Mucosa of descending colon (tissue), 3 donors: ENCODE measurements at places on chromosomes 2 and 18. TPM values are rescaled to one million over a fixed set of nuclear protein-coding genes. Genes with fewer than 3 reads are reported as not detected.

Gene HOXD10
- 3.0 TPM for total RNA-seq

Gene KIAA2012
- total RNA-seq: not detected

Gene KHK
- total RNA-seq: 8.1 TPM

Gene IL1A
- total RNA-seq: not detected

Gene RAB31
- total RNA-seq: 12.8 TPM

Gene DOK1
- 16.5 TPM for total RNA-seq

Gene LIMS2
- total RNA-seq: 12.5 TPM

Gene PLEK
- 16.0 TPM for total RNA-seq

Gene SEMA4F
- 5.7 TPM for total RNA-seq

Gene GAL3ST2
- total RNA-seq: 15.1 TPM

Gene DNAH6
- 1.3 TPM for total RNA-seq

Gene ACMSD
- not detected for total RNA-seq

Gene PPP1R1C
- total RNA-seq: not detected

Gene PMAIP1
- 2.2 TPM for total RNA-seq

Gene PECR
- 19.6 TPM for total RNA-seq

Gene SNTG2
- 3.0 TPM for total RNA-seq

Gene TTC21B
- 10.4 TPM for total RNA-seq

Gene SERPINB10
- not detected for total RNA-seq

Gene MSTN
- total RNA-seq: 0.26 TPM

Gene GPR55
- 1.1 TPM for total RNA-seq

Gene IFT172
- total RNA-seq: 93.7 TPM

Gene CYS1
- 0.58 TPM for total RNA-seq

Gene SKOR2
- not detected for total RNA-seq

Gene CHRND
- not detected for total RNA-seq

Gene NMUR1
- total RNA-seq: 1.2 TPM

Gene EFEMP1
- 40.8 TPM for total RNA-seq

Gene GKN1
- total RNA-seq: not detected

Gene SCN2A
- total RNA-seq: 0.23 TPM

Gene INPP5D
- 9.1 TPM for total RNA-seq

Gene TUBA3E
- total RNA-seq: not detected
